Stimulated activated naive CD4-positive, alpha-beta T cell treated with Interleukin-2 at 50 U/mL for 16 hours (primary cell): ENCODE measurements at places on chromosomes 6 and 20.

DNA sequence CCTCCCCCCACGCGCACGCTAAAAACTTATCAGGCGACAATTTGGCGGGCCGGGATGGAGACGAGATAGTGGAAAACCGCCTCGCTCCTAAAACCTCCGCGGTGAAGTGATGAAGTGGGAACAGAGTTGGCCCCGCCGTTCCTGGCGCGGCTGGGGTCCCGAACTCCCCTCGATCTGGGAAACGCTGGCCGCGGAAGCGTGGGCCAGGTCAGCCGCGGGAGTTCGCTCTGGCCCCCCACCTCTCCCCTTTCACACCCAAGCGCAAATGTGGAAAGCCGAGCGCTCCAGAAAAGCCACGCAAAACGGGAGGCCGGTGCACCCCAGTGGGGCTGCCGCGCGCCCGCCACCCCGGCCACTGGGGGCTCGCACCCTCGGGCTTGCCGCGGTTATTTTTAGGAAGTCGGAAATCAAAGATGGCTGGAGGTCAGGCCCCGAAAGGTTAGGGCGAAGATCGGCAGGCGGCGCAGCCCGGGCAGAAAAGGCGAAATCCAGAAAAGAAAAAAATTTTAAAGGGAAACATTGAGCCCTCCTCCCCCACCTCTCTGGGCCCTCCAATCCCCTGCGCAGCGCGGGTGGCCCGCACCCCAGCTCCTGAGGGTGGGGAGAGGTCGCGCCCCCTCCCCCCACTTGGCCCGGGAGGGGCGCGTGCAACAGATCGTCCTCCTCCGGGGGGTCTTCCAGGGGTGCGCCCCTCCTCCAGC, 1.0 kb downstream of the SALL4 start:
- no peak for DNase-seq

DNA sequence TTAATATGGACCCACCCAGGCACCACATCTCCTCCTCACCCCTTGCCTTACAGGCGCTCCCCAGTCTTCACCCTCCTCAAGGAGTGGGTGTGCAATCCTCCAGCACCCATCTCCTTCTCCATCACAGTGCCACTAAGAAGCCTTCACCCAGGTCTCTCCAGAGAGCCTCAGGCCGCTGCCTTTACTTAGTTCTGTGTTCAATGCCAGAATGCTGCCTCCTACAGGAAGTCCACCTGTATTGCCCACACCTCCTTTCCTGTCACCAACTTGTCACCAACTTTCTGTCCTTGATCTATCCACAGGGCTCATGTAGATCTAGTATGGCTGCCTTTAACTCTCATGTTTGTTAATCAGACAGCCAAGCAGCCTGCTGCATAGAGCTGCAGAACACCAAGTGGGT, 586 bp upstream of the LST1 start:
- peak; percentile 16 for DNase-seq

DNA sequence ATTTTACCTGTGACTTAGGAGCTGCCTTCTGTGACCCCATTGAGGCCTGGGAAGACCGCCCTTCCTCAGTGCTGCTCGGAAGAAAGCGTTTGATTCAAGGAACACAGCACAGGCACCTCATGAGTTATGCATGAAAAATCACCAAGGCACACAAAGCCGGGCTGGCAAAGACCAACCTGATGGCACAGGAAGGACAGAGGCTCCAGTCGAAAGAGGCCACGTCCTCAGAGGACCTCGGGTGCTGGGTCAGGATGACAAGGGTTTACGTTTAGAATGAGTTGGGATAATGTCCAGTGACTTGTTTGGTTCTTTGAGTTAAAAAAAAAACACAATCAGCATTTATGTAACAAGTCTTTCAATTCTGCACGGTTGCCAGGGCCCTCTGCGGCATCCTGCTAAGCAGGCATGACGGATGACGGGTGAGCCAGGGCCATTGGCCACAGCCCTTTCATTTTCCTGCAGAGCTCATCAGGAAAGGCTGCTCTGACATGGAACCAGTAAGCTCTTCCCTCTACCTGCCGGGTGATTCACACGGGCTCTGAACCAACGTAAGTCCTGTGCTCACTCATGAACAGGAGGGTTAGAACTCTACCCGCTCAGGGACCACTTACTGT, 112.8 kb downstream of the DACT2 start:
- no peak for DNase-seq

DNA sequence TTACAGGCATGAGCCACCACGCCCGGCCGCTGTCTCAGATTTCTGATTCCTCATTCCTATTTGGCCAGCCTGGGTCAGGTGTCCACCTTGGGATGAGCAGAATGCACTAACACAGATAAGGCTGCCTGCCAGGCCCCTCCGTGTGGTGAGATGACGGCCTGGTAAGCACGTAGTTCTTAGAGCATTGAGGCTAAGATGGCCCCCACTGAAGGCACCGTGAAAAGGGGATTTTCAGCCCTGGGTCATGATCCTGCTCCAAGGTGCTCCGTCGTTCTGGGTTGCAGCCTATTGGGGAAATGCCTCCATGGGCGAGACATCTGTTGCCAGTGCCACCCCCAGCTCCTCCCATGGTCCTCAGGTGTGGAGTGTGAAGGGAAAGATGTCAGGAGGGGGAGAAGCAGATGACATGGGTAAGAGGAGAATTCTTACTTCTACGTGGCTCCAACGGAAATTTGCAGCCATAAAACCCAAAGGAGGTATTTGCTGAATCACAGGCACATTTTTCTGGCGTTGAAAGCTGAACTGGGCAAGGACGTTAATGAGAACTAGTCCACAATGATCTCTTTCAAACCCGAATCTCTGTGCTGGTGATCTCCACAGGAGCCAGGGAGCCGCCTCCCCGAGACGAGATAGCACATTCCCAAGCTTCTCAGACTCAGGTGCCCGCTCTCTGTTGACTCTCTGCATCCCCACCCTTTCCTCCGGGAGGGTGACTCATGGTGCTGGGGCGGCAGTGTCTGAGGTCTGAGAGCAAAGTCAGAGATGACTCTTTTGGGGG, 34.0 kb upstream of the BMP6 start:
- DNase-seq = no peak

- no peak for DNase-seq
Observed at GRCh38 chr20:10436053-10436699, 1.1 kb downstream of the SLX4IP start.

DNA sequence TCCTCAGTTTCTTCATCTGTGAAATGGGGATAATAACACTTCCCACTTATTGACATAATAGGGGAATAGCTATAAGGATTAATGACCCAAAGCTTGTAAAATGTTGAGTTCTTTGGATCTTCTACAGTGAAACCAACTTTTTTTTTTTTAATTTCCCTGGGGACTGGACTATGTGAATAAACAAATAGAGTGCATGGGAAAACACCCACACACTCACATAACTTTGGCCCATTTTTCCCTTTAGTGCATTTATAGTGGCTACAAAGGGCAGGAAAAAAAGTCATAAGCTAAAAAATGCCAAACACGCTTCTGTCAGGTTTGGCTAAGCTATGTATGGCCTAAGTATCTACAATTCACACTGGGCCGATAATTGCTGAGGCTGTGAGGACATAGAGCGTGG, 406.2 kb upstream of the JAG1 start:
- no peak for DNase-seq

- DNase-seq = peak; percentile 46
Observed at GRCh38 chr6:16591396-16592222, 169.7 kb downstream of the ATXN1 start.

GRCh38 chr6:33632558-33633039, 11.5 kb downstream of the ITPR3 start:
- DNase-seq = peak; percentile 27

DNA sequence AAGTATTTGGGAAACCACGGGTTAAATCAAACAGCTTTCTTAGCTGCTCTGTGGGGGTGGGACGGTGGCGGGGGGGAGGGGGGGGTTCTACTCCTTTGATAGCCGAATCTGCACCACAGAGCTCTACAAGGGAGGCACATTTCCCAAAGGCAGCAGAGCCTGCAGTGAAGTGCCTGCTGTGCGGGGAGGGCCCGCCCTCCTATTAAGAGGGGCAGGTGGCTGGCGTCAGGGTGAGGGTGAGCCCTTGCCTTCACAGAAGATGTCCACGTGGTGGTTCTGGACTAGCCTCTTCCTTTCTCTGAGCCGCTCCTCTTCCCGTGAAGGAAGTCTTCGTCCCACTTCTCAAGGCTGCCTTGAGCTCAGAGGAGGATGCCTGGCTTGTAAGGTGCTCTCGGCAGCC, 174.9 kb upstream of the THBS2 start:
- no peak for DNase-seq

DNA sequence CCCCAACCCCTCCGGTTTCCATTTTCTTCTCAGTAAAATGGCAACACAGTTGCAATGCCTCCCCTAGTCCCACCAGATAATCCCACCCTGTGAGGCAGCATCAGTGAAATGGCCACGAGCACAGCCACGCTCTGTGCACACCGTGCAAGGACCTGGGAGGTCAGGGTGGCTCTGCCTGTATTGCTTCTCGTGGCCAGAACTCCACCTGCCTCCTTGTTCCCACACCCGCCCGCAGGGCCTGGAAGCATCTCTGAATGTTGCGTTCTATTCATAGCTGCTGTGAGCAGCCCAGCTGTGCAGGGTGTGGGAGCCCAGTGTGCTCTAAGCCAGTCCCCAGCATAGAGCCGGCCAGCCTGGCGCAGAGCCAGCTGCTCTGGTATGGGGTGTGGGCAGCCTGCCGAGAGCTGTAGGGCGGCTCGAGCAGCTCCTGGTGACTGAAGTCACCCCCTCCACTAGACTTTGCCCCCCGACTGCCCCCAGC, 161.1 kb downstream of the DLL1 start:
- DNase-seq = no peak

DNA sequence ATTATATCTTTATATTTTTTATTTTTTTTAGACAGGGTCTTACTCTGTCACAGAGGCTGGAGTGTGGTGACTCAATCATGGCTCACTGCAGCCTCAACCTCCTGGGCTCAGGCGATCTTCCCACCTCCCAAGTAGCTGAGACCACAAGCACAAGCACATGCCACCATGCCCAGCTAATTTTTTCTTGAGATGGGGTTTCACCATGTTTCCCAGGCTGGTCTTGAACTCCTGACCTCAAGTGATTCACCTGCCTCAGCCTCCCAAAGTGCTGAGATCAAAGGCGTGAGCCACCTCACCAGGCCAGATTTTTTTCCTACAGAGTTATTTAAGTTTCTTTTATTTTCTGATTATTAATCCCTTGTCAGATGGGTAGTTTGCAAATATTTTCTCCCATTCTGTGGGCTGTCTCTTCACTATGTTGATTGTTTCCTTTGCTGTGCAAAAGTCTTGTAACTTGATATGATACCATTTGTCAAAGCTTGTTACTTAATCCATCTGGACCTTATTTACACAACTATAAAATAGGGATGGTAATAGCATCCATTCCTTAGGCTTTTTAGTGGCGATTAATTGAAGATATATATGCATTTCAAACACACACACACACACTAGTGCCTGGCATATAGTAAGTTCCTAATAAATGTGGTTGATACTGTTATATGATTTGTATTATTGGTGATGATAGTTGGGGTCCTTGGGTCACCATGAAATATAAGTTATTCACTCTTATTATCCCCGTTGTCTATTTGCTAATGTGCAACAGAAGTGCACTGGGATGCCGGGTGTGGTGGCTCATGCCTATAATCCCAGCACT, 187.1 kb downstream of the BCAS1 start:
- peak; percentile 26 for DNase-seq

GRCh38 chr6:43627008-43627825, 1.8 kb downstream of the GTPBP2 start:
- no peak for DNase-seq

GRCh38 chr6:13494137-13494536, 6.7 kb upstream of the GFOD1 start:
- no peak for DNase-seq

DNA sequence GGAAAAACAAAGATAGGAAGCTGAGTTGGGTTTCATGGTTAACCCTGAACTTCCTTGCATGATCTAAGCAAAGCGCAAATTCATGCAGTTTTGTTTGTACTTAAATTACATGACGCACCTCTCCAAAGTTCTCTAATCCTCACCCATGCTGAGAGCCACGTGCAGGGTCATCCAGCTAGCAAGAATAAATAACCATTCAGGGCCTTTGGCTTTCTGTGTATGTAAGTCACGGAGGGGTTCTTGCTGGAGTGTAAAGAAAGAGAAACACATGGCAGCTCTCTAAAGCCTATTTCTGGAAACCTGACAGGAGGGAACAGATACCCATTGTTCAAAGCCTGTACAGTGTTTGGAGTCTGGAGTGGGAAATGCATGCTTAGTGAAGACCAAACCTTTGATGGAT, 171.7 kb upstream of the CCN2 start:
- DNase-seq = no peak
